AG09319 (cell line): ENCODE measurements at places on chromosomes 2 and 18.

GRCh38 chr18:24234330-24234729, 95.5 kb downstream of the CABYR start:
- DNase-seq, result no peak

DNA sequence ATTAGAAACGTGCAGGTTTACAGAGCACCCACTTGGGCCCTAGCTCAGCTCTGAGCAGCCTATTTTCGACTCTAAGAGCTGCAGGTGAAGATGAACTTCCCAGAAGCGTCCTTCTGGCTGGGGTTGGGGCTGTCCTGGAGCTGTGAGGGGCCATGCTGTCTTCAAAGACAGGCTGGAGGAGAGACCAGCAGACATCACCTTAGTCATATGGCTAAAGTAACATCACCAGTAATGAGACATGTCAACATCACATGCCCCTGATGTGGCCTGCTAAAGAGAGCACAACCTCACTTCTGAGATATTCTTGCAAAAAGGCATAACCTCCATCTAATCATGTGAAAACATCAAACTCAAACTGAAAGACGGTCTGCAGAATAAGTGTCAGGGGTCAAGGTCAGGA, 87.2 kb upstream of the ZNF532 start:
- no peak for DNase-seq

DNA sequence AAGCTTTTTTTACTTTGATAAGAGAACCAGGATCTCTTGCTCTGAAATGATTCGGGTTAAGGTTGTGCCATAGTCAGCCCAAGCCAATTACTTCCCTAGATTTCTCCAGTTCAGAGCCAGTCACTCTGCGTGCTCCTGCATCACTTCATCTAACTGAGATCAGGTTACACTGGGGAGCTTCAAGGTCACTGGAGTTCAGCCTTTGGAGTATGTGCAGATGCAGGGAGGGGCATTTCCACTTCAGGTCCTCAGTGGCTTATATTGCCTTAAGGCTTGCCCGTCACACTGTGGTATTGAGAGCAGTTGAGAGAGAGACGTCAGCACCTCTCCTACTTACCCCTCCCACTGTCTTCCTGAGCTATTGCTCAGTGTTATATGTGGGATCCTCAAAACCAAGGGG, 317.8 kb downstream of the EPHA4 start:
- DNase-seq, result no peak

GRCh38 chr18:29418136-29418535, 1241.2 kb upstream of the CDH2 start:
- DNase-seq, result no peak

DNA sequence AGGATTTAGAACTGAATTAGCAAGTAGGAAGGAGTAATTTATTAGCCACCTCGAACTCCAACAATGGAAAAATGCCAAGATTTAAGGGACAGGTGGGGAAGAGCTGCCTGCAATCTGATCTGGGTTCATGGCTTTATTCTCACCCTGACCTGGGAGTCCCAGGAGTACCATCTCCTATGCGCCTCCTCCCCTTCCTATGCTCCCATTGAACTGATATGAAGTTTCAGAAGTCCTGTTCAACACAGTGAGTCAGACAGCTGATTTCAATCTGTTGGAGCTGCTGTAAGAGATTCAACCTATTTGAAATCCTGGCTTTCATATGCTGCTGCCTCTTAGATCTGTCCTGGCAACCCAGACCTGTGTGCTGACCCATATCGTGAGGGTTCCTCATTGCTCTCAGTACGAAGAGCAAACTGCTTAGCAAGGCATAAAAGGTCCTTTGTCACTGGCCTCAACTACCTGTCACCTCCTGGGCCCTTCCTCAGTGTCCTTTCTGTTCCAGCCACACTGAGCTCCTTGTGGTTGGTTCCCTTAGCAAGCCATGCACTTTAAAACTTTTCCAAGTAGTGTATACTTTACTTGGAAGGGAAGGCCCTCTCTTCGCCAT, 15.9 kb upstream of the CD28 start:
- DNase-seq, result no peak

GRCh38 chr2:20212459-20212870, 12.5 kb downstream of the SDC1 start:
- DNase-seq, result no peak

GRCh38 chr18:51559198-51559901, 361.9 kb upstream of the MEX3C start:
- no peak for DNase-seq

GRCh38 chr2:3001615-3002560, 375.7 kb downstream of the EIPR1 start:
- DNase-seq, result no peak

DNA sequence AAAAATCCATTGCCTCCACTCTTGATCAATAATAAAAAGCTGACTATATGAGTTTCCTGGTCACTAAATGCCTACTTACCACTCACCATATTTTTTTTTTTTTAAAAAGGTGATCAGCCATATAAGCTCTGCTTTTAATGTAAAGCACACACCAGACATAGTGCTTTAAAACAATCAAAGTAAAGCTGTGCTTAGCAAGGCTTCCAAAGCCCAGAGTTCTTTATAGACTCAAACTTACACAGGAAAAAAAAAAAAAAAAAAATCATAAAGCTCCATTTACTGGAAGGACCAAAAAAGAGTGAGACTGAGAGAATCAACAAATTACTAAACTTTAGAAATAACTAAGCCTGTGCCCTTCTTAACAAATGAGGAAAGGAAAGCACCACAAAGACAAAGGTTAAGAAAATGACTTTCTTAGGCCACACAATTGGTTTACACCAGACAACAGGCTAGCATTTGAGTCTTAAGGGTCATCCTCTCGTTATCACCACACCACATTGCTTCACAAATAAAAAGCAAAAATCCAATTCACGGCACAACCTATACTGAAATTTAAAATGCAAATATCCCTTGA, 11.2 kb downstream of the ACVR1 start:
- DNase-seq, result no peak

DNA sequence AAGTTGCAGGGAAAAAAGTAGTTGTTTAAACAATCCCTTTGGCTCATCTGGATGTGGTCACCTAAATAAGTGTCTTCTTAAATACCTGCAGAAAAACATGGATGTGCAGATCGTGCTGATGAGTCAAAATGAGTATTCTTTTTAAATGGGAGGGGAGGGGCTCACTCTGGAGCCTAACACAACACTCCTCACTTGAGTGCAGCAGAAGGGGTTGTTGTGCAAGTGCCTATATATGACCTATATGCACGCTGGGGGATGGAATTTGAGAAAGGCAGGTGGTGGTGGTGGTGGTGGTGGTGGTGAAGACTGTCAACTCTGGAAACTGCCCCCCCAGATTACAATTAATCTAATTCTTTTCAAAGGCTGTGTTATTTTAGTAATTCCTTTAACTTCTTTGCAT, 77.9 kb upstream of the FAM124B start:
- no peak for DNase-seq

GRCh38 chr2:36771671-36772070, 75.2 kb downstream of the VIT start:
- DNase-seq, result no peak
